ENCODE measurements at places on chromosomes 4 and X. TPM values are rescaled to one million over a fixed set of nuclear protein-coding genes. Genes with fewer than 3 reads are reported as not detected.

Gene CLTRN
- 129 TPM for polyA plus RNA-seq

Gene ADH1A
- polyA plus RNA-seq, result not detected

Gene SUPT20HL2
- not detected for polyA plus RNA-seq

Gene PLP2
- 58.6 TPM for polyA plus RNA-seq

Gene ZMAT1
- 8.5 TPM for polyA plus RNA-seq

Gene ATP2B3
- polyA plus RNA-seq, result 0.37 TPM

Gene SPANXN3
- not detected for polyA plus RNA-seq

Measured in kidney (tissue), 22 donors.